ENCODE measurements at places on chromosomes 13 and 19. TPM values are rescaled to one million over a fixed set of nuclear protein-coding genes. Genes with fewer than 3 reads are reported as not detected.
A peak's percentile ranks its signal among the peaks of the same experiment; 100 is the strongest.

- no peak for DNase-seq
These were observed at the start of gene MYO1F for GRCh38 chr19:8577247-8577646. Gene MYO1F, minus strand, starts transcription at chr19:8577442. Its CDS starts 133 bp downstream, at chr19:8577309.

The CACNA1A gene
- 5.0 TPM for polyA plus RNA-seq

- peak; percentile 96 for DNase-seq
These were observed at the start of gene PPP1R15A for GRCh38 chr19:48872182-48872883. Gene PPP1R15A, plus strand, starts transcription at chr19:48872421. Its CDS starts 813 bp downstream, at chr19:48873234.

DNA sequence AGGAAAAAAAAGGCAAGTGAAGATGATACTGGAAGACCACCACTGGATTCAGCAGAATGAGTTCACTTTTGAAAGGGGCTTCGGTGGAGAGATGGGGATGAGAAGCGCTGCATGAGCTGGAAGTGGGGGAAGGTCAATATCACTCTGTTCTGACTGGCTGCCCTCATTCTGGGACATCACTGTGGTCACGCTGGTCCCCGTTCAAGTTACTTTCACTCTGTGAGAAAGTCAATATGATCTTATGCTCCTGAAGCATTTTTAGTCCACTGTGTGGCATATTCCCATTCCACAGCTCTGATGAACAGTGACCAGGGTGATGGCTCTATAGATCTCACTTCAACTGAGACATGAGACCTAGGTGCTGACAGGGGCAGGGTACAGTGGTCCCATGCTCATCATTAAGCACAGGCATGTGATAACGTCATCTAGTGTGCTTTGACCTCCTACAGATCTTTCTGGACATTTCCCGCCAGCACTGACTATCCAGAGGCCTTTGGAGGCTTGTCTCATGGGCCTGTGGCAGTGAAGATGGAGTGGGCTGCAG is 40.2 kb upstream of the GPR183 start:
- no peak for DNase-seq

The ZIK1 gene
- 13.9 TPM for polyA plus RNA-seq

All from cardiac muscle cell (in vitro differentiated cells and primary cell).